ENCODE measurements at places on chromosomes 1 and 21. TPM values are rescaled to one million over a fixed set of nuclear protein-coding genes. Genes with fewer than 3 reads are reported as not detected.

DNA sequence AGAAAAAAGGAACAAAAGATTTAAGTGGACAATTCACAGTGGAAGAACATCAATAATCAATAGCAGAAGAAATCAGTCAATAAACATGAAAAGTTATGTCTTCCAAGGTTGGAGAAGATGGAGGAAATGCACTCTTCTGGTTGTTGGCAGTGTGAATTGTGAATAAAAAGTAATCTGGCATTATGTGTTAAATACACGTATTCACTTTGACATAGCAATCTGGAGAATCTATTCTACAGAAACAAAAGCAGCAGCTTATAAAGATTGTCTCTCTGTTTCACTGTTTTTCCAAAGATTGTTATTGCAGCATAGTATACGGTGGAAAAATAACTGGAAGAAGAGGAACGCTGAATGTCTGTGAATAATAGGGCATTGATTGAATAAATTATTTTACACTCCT lies 169.4 kb downstream of the NEK7 start:
- peaks cover 2% of the 10 kb centered on the region for H3K4me1 ChIP-seq
- H3K27me3 ChIP-seq = no peaks in the 10 kb centered on the region
- no peak overlapping the region for H3K4me3 ChIP-seq
- H3K36me3 ChIP-seq = peaks cover under 1% of the 10 kb centered on the region
- no peak overlapping the region for H3K27ac ChIP-seq

GRCh38 chr1:3673381-3674099 lies 21.2 kb downstream of the TP73 start:
- no peak overlapping the region for H3K27ac ChIP-seq
- H3K4me1 ChIP-seq = peaks cover 19% of the 10 kb centered on the region
- H3K36me3 ChIP-seq = no peaks in the 10 kb centered on the region
- no peaks in the 10 kb centered on the region for H3K27me3 ChIP-seq

DNA sequence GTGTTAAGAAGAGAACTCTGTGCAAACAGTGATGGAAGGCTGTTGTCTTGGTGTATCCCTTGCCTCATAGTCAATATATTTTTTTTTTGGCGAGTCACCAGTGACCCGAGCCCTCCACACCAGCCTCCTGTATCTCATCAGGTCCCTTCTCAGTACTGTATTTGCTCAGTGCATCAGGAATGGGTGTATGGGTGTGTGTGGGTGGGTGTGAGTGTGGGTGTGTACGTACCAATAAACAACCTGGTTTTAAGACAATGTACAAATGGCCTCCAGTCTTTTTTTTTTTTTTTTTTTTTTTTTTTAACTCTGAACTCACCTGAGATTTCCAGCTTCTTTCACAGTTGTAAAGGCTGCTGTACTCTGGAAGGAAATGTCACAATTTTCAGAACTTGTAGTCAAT lies 7.3 kb downstream of the MYOG start:
- no peak for DNase-seq
- H3K36me3 ChIP-seq = no peaks in the 10 kb centered on the region
- no peak overlapping the region for H3K4me3 ChIP-seq
- H3K27ac ChIP-seq = no peak overlapping the region
- peaks cover 2% of the 10 kb centered on the region for H3K4me1 ChIP-seq

- peaks cover 25% of the 10 kb centered on the region for H3K4me1 ChIP-seq
- H3K27me3 ChIP-seq = no peaks in the 10 kb centered on the region
- no peak for DNase-seq
- peak overlapping the region; percentile 87 for H3K27ac ChIP-seq
Observed at GRCh38 chr1:44985747-44986359, 542 bp downstream of the EIF2B3 start.

GRCh38 chr21:46661211-46661625 lies 25.7 kb downstream of the PRMT2 start:
- H3K4me3 ChIP-seq = no peak overlapping the region
- H3K27ac ChIP-seq = peak overlapping the region; percentile 10
- no peak for DNase-seq
- H3K36me3 ChIP-seq = peaks cover 50% of the 10 kb centered on the region
- peaks cover 5% of the 10 kb centered on the region for H3K4me1 ChIP-seq

DNA sequence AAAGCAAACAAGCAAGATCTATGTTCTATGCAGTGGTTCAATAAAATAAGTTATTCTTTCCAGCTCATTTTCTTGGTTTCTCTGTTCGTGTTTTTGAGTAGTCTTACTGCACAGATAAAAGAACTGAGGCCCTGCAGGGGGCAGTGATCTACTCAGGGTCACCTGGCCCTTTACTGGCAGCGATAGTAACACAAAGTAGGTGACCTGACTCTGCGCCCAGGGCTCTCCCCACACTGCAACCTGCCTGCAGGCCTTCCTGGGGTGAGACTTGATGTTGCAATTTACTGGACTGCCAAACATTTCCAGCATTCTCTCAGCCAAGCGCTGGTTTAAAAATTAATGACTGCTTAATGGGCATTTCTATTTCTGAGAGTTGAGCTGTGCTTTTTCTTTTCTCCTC lies 110.3 kb downstream of the HUNK start:
- H3K36me3 ChIP-seq = peaks cover 2% of the 10 kb centered on the region
- H3K27me3 ChIP-seq = no peaks in the 10 kb centered on the region
- H3K4me1 ChIP-seq = no peaks in the 10 kb centered on the region
- no peak overlapping the region for H3K27ac ChIP-seq
- H3K4me3 ChIP-seq = no peak overlapping the region

- peaks cover 52% of the 10 kb centered on the region for H3K4me1 ChIP-seq
- H3K27ac ChIP-seq = peak overlapping the region; percentile 76
- no peaks in the 10 kb centered on the region for H3K27me3 ChIP-seq
- H3K4me3 ChIP-seq = no peak overlapping the region
- H3K36me3 ChIP-seq = peaks cover 20% of the 10 kb centered on the region
- no peak for DNase-seq
Observed at GRCh38 chr1:68196676-68197075, 35.6 kb downstream of the WLS start.

GRCh38 chr1:174448974-174449373 lies 1.2 kb downstream of the GPR52 start:
- H3K27me3 ChIP-seq = no peaks in the 10 kb centered on the region
- no peak for DNase-seq
- H3K36me3 ChIP-seq = no peaks in the 10 kb centered on the region
- H3K27ac ChIP-seq = no peak overlapping the region

DNA sequence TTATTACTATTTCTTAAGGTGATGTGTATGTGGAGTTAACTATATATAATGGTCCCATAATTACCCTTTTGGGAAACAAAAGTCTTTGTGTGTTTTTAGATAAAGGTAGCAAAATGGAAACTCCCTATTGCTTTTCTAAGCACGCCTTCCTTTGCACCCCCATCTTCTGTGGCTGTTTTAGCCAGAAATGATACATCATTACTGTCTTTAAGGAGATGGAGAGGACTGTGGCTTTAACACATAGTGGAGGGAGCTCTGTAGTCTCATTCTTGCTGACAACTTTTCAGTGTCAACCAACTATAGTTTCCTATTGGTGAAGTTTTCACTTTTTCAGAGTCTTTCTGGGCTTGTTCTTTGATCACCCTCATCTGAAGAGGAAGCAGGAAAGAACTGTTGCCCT lies 1.0 kb downstream of the APOBEC4 start:
- H3K27me3 ChIP-seq = no peaks in the 10 kb centered on the region
- no peak overlapping the region for H3K4me3 ChIP-seq
- H3K36me3 ChIP-seq = no peaks in the 10 kb centered on the region
- no peak for DNase-seq
- no peak overlapping the region for H3K27ac ChIP-seq

GRCh38 chr1:239829535-239829934 lies 262.1 kb upstream of the FMN2 start:
- H3K27me3 ChIP-seq = peaks cover 17% of the 10 kb centered on the region
- no peak for DNase-seq
- no peak overlapping the region for H3K27ac ChIP-seq
- no peaks in the 10 kb centered on the region for H3K36me3 ChIP-seq

GRCh38 chr1:48644905-48645605 lies 131.6 kb downstream of the BEND5 start:
- H3K27ac ChIP-seq = no peak overlapping the region
- no peak for DNase-seq
- H3K36me3 ChIP-seq = no peaks in the 10 kb centered on the region
- no peaks in the 10 kb centered on the region for H3K4me1 ChIP-seq
- no peak overlapping the region for H3K4me3 ChIP-seq
- no peaks in the 10 kb centered on the region for H3K27me3 ChIP-seq

- no peaks in the 10 kb centered on the region for H3K27me3 ChIP-seq
- no peak for DNase-seq
- H3K36me3 ChIP-seq = no peaks in the 10 kb centered on the region
- H3K4me1 ChIP-seq = peaks cover 35% of the 10 kb centered on the region
- no peak overlapping the region for H3K27ac ChIP-seq
Observed at GRCh38 chr1:5887971-5888361, 104.3 kb downstream of the NPHP4 start.

- H3K4me3 ChIP-seq = no peak overlapping the region
- H3K27me3 ChIP-seq = no peaks in the 10 kb centered on the region
- no peak overlapping the region for H3K27ac ChIP-seq
- no peaks in the 10 kb centered on the region for H3K4me1 ChIP-seq
- DNase-seq = no peak
Observed at GRCh38 chr1:50275566-50275965, 147.7 kb downstream of the DMRTA2 start.

GRCh38 chr21:44315691-44316203 lies 15.9 kb downstream of the PFKL start:
- H3K4me1 ChIP-seq = no peaks in the 10 kb centered on the region
- no peak overlapping the region for H3K27ac ChIP-seq
- no peak overlapping the region for H3K4me3 ChIP-seq
- no peaks in the 10 kb centered on the region for H3K27me3 ChIP-seq
- DNase-seq = no peak

- peaks cover 35% of the 10 kb centered on the region for H3K36me3 ChIP-seq
- H3K27ac ChIP-seq = no peak overlapping the region
- no peaks in the 10 kb centered on the region for H3K27me3 ChIP-seq
- DNase-seq = no peak
- peaks cover 29% of the 10 kb centered on the region for H3K4me1 ChIP-seq
Observed at GRCh38 chr1:85349224-85349623, 72.8 kb upstream of the BCL10 start.

GRCh38 chr1:159214149-159214760 lies 9.6 kb downstream of the ACKR1 start:
- no peak overlapping the region for H3K4me3 ChIP-seq
- no peaks in the 10 kb centered on the region for H3K4me1 ChIP-seq
- H3K36me3 ChIP-seq = no peaks in the 10 kb centered on the region
- DNase-seq = no peak

DNA sequence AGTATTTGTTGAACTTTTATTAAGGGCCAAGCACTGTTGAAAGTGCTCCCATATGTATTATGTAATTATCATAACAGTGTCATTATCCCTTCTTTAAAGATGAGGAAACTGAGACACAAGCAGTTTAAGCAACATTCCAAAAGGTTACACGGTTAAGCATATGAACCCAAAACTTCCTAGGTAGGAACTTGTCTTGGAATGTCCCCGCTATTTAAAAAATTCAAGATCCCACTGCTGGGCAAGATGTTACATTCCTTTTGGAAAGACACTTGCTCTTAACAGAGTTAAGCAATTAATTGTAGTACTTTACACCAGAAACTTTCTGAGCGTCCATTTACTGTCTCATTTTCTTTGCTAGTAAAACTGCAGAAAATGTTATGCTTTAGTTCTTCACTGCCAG lies 15.6 kb downstream of the LMO4 start:
- peaks cover 2% of the 10 kb centered on the region for H3K4me1 ChIP-seq
- peaks cover 61% of the 10 kb centered on the region for H3K36me3 ChIP-seq
- no peak overlapping the region for H3K4me3 ChIP-seq
- no peaks in the 10 kb centered on the region for H3K27me3 ChIP-seq

- no peaks in the 10 kb centered on the region for H3K4me1 ChIP-seq
- no peak for DNase-seq
- H3K36me3 ChIP-seq = no peaks in the 10 kb centered on the region
- H3K27me3 ChIP-seq = no peaks in the 10 kb centered on the region
- no peak overlapping the region for H3K4me3 ChIP-seq
- no peak overlapping the region for H3K27ac ChIP-seq
Observed at GRCh38 chr1:103911450-103911849, 161.8 kb downstream of the AMY1C start.

DNA sequence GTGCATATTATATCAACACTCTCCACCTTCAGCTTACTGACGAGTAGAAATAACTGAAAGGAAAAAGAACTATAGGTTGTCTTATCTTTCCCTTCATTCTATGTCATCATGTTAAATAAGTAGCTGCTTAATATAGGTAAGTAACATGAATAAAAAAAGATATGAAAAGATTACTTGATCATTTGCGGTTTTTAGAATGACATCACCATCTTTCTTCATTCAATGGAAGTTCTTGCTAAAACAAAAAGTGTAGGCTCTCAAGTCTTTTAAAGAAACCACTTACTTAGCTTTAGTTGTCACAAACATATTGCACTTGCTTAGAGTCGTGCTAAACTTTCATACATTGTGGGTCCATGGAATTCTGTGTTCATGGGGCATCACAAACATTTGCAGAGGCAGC lies 331.1 kb upstream of the DEPDC1 start:
- no peak overlapping the region for H3K4me3 ChIP-seq
- H3K4me1 ChIP-seq = no peaks in the 10 kb centered on the region
- no peaks in the 10 kb centered on the region for H3K27me3 ChIP-seq
- H3K36me3 ChIP-seq = no peaks in the 10 kb centered on the region

- H3K36me3 ChIP-seq = no peaks in the 10 kb centered on the region
- no peak overlapping the region for H3K27ac ChIP-seq
- peak; percentile 92 for DNase-seq
- H3K27me3 ChIP-seq = peaks cover 31% of the 10 kb centered on the region
- H3K4me3 ChIP-seq = peak overlapping the region; percentile 43
Observed at GRCh38 chr1:116151739-116152576, 40.8 kb downstream of the MAB21L3 start.

DNA sequence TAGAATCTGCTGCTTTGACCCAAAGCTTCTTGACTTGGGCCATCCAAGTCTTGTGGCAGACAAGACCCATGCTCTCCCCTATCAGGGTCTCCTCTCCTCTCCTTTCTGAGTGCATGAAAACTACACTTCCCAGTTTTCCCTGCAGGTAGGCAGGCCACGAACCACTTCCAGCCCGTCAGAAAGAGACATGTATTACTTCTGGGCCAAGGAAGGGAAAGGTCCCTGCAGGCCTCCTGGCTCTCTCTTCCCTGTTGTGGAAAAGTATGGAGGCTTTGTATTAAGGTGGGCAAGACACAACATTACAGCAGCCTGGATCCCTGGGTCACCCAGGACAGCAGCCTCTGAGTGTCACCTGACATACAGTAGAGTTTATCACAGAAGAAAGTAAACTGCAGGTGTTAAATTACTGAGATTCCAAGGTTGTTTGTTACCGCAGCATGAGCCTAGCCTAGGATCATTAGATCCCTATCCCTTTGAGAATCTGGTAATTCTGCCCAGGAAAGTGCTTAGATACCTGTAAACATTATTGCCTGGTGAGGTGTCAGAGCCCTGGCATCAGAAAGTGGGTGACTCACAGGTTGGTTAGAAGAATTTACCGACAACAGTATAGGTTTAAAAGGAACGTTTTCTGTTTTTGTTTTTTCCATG lies 717.3 kb downstream of the MATN1 start:
- no peak overlapping the region for H3K4me3 ChIP-seq
- no peak overlapping the region for H3K27ac ChIP-seq
- no peaks in the 10 kb centered on the region for H3K4me1 ChIP-seq
- no peak for DNase-seq

Gene NR0B2
- total RNA-seq = not detected

Gene AKR7A3
- total RNA-seq = 1.5 TPM

Gene FCGR1A
- total RNA-seq = not detected

Gene FBXO42
- total RNA-seq = 22.2 TPM

Gene RAB25
- not detected for total RNA-seq

Gene FAM151A
- not detected for total RNA-seq

Gene CTSE
- total RNA-seq = not detected
